ENCODE measurements at places on chromosomes 11 and 22. TPM values are rescaled to one million over a fixed set of nuclear protein-coding genes. Genes with fewer than 3 reads are reported as not detected.
A peak's percentile ranks its signal among the peaks of the same experiment; 100 is the strongest.

- no peak overlapping the region for H3K4me3 ChIP-seq
- no peaks in the 10 kb centered on the region for H3K27me3 ChIP-seq
- no peak for DNase-seq
- H3K27ac ChIP-seq, result no peak overlapping the region
- H3K36me3 ChIP-seq, result peaks cover 3% of the 10 kb centered on the region
Observed at GRCh38 chr11:121524233-121524631, 71.5 kb upstream of the SORL1-AS1 start.

DNA sequence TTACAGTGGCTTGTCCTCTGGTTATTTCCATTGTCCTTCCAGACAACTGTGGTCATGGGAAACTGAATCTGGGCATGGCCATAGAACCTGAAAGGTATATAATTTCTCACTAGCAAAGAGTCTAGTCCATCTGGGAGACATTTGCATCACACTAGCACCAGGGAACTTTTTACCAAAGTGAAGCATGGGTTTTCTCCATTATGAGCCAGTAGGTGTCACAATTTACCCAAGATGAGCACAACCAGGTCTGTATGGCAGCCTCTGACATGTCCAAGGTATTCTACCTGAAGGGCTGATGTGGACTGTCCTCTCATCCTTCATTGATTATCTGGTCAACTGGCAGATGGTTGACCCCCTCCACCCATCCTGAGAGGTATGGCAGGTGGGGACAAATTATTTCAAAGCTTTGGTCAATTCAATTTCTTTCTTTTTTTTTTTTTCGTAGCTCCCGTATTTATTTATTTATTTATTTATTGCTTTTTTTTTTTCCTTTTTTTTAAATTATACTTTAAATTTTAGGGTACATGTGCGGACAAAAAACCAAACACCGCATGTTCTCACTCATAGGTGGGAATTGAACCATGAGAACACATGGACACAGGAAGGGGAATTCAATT is 425.9 kb downstream of the TMEM135 start:
- no peak for DNase-seq
- no peaks in the 10 kb centered on the region for H3K36me3 ChIP-seq
- H3K4me1 ChIP-seq, result no peaks in the 10 kb centered on the region
- no peaks in the 10 kb centered on the region for H3K27me3 ChIP-seq

DNA sequence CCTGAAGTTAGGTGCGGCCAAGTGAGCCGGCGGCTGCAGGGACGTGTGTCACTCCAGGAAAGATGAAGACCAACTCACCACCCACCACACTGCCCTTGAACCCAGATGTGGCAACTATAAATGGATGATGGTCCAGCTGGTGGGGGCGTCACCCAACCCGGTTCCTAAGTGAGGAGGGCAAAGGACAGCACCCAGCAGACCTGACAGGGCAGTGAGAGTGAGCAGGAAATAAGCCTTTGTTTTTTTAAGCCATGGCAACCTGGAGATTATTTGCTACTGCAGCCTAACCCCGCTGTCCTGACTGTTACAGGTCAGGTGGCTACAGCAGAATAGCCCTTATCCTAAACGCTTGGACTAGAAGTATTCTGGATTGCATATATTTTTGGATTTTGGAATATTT is 228.9 kb downstream of the CTTN start:
- no peaks in the 10 kb centered on the region for H3K4me1 ChIP-seq
- DNase-seq, result no peak
- H3K27me3 ChIP-seq, result no peaks in the 10 kb centered on the region
- no peaks in the 10 kb centered on the region for H3K36me3 ChIP-seq
- no peak overlapping the region for H3K4me3 ChIP-seq

- no peak for DNase-seq
- no peak overlapping the region for H3K4me3 ChIP-seq
Observed at GRCh38 chr11:81744336-81745116, 989.1 kb downstream of the FAM181B start.

DNA sequence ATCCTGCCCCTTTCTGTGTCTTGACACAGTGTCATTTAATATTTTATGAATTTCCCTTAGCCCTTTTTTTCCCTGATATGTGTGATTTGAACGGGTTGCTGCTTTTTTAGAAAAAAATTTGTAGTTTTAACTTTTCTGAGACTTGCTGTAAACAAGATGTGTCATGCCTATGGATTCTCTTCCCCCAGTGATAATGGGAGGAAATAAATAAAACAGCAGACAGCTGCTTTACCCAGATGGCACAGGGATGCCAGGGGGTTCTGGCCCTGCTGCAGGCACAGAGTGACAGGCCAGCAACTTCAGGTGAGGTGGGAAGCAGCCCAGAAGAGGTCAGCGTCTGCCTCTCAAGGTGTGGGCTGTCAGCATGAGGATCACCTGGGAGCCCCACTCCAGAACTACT is 266.9 kb downstream of the KIRREL3 start:
- no peak overlapping the region for H3K4me3 ChIP-seq
- no peaks in the 10 kb centered on the region for H3K4me1 ChIP-seq
- H3K27ac ChIP-seq, result no peak overlapping the region
- no peak for DNase-seq
- no peaks in the 10 kb centered on the region for H3K36me3 ChIP-seq
- H3K27me3 ChIP-seq, result no peaks in the 10 kb centered on the region

GRCh38 chr11:82494988-82495432 is 238.7 kb downstream of the FAM181B start:
- no peak overlapping the region for H3K27ac ChIP-seq
- H3K36me3 ChIP-seq, result no peaks in the 10 kb centered on the region
- no peaks in the 10 kb centered on the region for H3K4me1 ChIP-seq
- no peak overlapping the region for H3K4me3 ChIP-seq
- no peak for DNase-seq

GRCh38 chr11:5197536-5197935 is 2.9 kb downstream of the OR51V1 start:
- H3K27ac ChIP-seq, result no peak overlapping the region
- H3K4me3 ChIP-seq, result no peak overlapping the region
- no peak for DNase-seq
- H3K36me3 ChIP-seq, result no peaks in the 10 kb centered on the region
- no peaks in the 10 kb centered on the region for H3K4me1 ChIP-seq
- H3K27me3 ChIP-seq, result no peaks in the 10 kb centered on the region

DNA sequence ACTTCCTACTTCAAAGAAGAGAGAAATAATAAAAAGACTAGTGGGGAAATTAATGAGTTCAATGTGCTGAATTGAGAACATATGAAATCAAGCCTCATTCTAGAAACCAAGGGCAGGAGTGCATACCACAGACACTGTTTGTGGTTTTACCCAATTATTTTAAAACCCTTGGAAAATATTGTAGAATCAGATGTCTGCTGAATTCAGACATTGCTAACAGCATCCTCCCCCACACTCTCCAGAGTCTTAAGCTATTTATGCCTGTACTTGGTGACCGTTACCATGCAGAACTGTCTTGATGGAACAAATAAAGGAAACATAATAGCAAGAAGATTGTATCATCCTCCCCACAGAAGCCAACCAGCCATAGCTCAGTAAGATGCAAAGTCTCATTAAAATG is 850.1 kb downstream of the NTM start:
- H3K4me3 ChIP-seq, result no peak overlapping the region
- no peak for DNase-seq
- no peaks in the 10 kb centered on the region for H3K36me3 ChIP-seq
- H3K27me3 ChIP-seq, result no peaks in the 10 kb centered on the region

DNA sequence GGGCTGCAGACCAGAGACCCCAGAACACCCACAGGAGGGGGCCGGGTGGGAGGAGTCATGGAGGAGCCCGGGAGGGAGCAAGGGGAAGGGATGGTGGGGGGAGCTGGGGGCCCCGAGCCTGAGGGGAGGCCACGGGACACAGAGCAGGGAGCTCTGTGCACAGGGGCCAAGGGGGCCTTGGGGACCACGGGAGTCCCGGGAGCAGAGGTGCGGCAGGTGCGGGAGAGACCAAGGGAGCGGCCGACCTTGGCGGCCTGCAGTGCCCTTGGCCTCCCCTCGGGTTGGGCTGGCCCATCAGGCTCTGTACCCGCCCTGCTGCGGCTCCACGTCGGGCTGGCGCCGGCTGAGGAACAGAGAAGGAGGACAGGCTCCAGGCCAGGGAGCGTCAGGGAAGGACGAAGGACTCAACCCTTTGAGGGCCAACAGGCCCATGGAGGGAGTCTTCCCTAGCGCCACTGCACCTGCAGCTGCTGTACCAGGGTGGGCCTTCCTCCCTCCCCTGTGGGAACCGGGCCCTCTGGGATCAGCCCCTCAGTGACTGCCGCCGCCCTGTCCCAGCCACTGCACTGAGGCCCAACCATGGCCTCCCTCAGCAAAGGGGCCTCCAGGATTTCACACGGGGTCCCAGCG is 17.8 kb upstream of the BRSK2 start:
- no peak overlapping the region for H3K27ac ChIP-seq
- no peaks in the 10 kb centered on the region for H3K36me3 ChIP-seq
- H3K4me3 ChIP-seq, result no peak overlapping the region
- no peaks in the 10 kb centered on the region for H3K27me3 ChIP-seq
- no peak for DNase-seq

DNA sequence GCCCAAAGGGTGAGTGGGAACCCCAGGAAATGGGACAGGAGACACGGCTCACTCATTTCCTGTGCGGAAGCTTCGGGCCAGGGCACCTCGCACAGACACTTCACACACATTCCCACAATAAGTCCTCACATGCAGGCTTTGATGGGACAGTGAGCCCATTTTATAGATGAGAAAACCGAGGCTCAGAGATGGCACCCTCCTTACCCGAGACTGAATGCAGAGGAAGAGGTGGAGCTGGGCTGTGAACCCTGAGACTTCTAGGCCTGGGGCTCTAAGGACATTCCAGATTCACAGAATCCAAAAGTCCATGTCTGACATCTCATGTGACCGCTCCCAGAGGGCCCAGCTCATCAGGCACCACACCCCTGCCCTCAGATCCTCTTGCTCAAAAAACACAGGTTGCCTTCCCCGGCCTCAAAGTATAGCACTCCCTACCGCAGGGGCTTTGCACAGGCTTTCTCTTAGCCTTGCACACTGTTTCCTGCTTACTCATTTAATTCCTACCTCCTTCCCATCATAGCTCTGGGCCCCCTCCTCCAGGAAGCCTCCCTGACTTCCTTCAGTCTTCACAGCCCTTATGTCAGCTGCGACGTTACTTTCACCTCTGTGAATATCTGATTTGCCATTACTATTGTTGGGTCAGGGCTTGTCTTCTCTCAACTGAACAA is 57.1 kb upstream of the TCF20 start:
- H3K4me3 ChIP-seq, result no peak overlapping the region
- no peak for DNase-seq
- no peaks in the 10 kb centered on the region for H3K27me3 ChIP-seq
- no peaks in the 10 kb centered on the region for H3K36me3 ChIP-seq
- H3K4me1 ChIP-seq, result no peaks in the 10 kb centered on the region

- H3K4me3 ChIP-seq, result no peak overlapping the region
- no peaks in the 10 kb centered on the region for H3K27me3 ChIP-seq
- H3K27ac ChIP-seq, result no peak overlapping the region
- no peak for DNase-seq
- H3K4me1 ChIP-seq, result no peaks in the 10 kb centered on the region
Observed at GRCh38 chr11:45155627-45156180, 9.3 kb downstream of the PRDM11 start.

- no peak overlapping the region for H3K4me3 ChIP-seq
- no peaks in the 10 kb centered on the region for H3K27me3 ChIP-seq
- H3K27ac ChIP-seq, result no peak overlapping the region
- no peaks in the 10 kb centered on the region for H3K36me3 ChIP-seq
- H3K4me1 ChIP-seq, result no peaks in the 10 kb centered on the region
- no peak for DNase-seq
Observed at GRCh38 chr22:23103199-23103954, 33.1 kb downstream of the GNAZ start.

DNA sequence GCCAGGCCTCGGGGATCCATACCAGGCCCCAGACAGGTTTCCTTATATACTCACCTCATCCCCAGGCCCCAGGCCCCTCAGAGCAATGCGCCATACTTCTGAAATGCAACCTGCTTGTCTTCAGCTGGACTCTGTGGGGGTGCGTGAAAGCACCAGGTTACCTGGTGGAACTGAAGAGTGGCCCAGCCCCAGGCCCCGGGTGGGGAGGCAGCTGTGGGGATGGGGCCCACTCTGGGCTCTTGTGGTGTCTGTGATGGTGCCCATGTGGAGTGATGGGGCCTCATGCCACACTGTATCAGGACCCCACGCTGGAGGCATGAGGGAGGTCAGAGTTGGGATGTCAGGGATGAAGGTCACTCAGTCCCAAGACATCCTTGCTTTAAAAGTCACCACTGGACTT is 999.0 kb downstream of the BRD1 start:
- no peak overlapping the region for H3K27ac ChIP-seq
- no peaks in the 10 kb centered on the region for H3K36me3 ChIP-seq
- no peak overlapping the region for H3K4me3 ChIP-seq
- peak; percentile 28 for DNase-seq
- H3K27me3 ChIP-seq, result no peaks in the 10 kb centered on the region

- H3K4me3 ChIP-seq, result no peak overlapping the region
- peaks cover 12% of the 10 kb centered on the region for H3K4me1 ChIP-seq
- H3K36me3 ChIP-seq, result no peaks in the 10 kb centered on the region
- DNase-seq, result peak; percentile 33
- no peak overlapping the region for H3K27ac ChIP-seq
Observed at GRCh38 chr11:94201004-94201465, 72.4 kb downstream of the PANX1 start.

- H3K4me1 ChIP-seq, result no peaks in the 10 kb centered on the region
- H3K27ac ChIP-seq, result no peak overlapping the region
- H3K27me3 ChIP-seq, result no peaks in the 10 kb centered on the region
- H3K36me3 ChIP-seq, result no peaks in the 10 kb centered on the region
- no peak for DNase-seq
Observed at GRCh38 chr11:61067782-61068446, 34.4 kb upstream of the CD5 start.

- H3K4me3 ChIP-seq, result no peak overlapping the region
- DNase-seq, result peak; percentile 66
- H3K36me3 ChIP-seq, result no peaks in the 10 kb centered on the region
- H3K27ac ChIP-seq, result no peak overlapping the region
Observed at GRCh38 chr11:8099291-8099899, 18.4 kb downstream of the TUB start.

INS gene
- not detected for total RNA-seq

FAM180B gene
- not detected for total RNA-seq

TPBGL gene
- total RNA-seq, result not detected

OR52A1 gene
- not detected for total RNA-seq

GALNT18 gene
- total RNA-seq, result 10.8 TPM

OR52I1 gene
- total RNA-seq, result not detected

HOATZ gene
- total RNA-seq, result not detected

PAMR1 gene
- total RNA-seq, result 3.6 TPM

BAIAP2L2 gene
- total RNA-seq, result 2.0 TPM

ELMOD1 gene
- total RNA-seq, result not detected

ARHGAP42 gene
- total RNA-seq, result 12.3 TPM

OR52E8 gene
- total RNA-seq, result not detected
